ENCODE measurements at places on chromosomes 3 and 15. TPM values are rescaled to one million over a fixed set of nuclear protein-coding genes. Genes with fewer than 3 reads are reported as not detected.

The GOLGA6L7 gene
- not detected for total RNA-seq

The ZNF80 gene
- 0.09 TPM for total RNA-seq

The TM4SF18 gene
- total RNA-seq = 8.3 TPM

The KLHL40 gene
- 0.09 TPM for total RNA-seq

The GP5 gene
- total RNA-seq = 0.09 TPM

The ZNF445 gene
- total RNA-seq = 35.2 TPM

The VGLL3 gene
- total RNA-seq = 2.5 TPM

The CCR1 gene
- total RNA-seq = 1.6 TPM

Measured in cerebellum (tissue), 4 donors.